ENCODE measurements at places on chromosomes 3 and 15.

DNA sequence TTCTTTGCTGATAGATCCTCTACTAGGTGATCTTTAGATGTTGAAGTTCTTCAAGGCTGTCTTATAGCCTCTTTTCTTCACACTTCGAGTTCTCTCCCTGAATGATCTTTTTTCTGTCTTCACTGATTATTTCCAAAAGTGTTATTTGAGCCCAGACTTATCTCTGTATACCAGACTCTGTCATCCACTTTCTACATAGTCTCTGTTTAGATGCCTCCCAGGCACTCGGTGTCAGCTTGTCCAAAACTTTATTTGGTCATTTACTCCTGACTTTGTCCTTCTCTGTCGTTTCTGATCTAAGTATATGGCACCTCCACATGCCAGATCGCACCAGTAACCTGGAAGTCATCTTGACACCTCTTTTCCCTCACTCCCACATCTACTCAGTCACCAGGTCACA, 27.6 kb downstream of the KLHL18 start:
- no peak for DNase-seq

DNA sequence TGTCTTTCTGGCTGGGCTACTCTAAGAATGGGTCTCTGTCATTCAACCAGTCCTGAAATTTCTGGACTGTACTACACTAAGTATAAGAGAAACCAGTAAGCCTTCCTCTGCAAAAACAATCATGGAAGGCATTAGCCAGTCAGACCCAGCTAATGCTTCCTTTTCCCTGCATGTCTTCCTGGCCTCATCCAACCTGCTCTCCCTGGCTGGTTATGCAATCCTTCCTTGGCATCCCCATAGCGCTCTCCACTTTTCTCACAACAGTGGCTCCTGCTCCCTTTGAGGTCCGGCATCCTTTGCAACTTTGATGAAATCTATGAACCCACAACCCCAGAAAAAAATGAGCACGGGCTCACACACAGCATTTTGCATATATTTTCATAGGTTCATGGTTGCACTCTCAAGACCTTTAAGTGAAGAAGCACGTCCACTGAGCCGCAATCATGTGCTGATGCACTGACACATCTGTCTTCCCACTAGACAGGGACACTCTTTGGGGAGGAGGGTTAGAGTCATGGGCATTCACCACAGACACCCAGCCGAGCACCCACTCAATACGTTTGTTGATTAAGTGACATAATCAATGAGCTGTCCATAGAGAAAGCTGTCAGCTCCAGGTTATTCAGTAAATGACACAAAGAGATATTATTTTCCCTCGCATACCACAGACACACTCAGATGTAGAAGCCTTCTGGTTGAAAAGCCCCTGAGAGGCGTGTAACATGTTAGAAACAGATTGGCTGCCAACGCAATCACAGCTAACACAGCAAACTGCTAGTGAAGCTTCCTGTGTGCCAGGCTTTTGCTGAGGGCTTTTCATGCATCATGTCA, 66.7 kb downstream of the PLD1 start:
- no peak for DNase-seq

- peak; percentile 1 for DNase-seq
Measured at GRCh38 chr3:82038556-82038955, 277.1 kb upstream of the GBE1 start.

- DNase-seq = no peak
Measured at GRCh38 chr15:74347757-74348250, 19.6 kb downstream of the CYP11A1 start.

DNA sequence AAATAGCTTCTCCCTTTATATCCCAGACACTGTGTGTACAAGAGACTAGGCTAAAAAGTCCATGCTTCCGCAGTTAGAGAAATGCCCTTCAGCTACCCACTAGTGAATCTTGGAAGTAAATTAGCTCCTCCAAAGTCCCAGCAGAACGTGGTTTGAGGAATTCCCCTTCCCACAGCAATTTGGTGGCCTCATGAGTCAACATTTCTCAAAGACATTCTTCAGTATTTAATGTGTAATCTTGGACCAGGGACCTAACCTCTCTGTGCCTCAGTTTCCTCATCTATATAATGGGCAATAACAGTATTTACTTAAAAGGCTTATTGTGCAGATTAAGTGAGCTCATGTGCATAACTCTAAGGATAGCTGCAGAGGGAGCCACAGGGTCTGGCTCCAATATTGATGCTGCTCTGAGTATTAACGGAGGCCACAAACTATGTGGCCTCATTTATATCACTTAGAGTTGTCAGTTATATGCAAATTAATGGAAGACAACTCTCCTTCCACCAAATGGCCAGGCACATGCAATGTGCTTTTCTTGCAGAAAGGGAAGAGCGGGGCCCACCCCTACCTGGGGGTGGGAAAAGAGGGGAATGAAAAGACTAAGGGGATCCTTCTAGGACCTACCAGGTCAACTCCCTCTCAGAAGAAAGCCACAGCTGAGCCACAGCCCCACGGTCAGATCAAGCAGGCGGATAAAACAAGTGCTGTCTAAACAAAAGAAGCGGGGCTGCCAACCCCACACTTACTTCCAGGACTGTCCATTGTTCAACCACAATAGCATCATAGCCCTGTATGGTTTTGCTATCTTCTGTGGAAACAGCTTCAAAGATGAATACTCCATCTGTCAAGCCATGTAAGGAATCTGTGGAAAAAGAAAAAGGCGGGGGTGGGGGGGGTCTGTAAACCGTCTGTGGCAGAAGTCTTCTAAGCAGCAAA, 92.4 kb downstream of the OXNAD1 start:
- no peak for DNase-seq

DNA sequence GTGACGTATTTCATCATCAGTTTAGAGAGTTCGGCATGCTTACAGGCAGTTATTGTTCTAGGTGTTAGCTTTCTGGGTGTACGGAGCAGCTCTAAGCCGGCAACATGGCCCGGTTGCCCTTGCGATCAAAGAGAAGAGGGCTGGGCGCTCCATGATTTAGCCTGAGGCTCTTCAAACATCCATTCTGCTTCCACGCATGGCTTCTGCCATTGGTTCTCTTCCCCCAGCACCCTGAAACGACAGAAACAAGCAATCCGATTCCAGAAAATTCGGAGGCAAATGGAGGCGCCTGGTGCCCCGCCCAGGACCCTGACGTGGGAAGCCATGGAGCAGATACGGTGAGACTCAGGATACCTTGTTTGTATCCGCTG, 574 bp downstream of the NGRN start:
- peak; percentile 62 for DNase-seq

DNA sequence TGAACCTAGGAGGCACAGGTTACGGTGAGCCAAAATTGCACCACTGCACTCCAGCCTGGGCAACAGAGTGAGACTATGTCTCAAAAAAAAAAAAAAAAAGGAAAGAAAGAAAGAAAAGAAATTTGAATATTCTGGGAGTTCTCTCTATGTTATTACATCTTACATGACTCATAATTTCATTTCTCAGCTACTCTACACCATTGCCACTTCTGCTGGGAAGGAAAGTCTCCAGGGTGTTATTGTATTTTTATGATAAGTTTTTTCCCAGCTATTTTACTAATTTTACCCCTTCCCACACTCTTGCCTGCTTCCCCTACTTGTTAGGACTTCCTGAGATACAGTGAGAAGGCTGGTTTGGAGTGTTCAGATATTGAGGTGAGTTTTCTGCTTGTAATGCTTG, 69.7 kb upstream of the UMPS start:
- DNase-seq = no peak

- DNase-seq = peak; percentile 6
Measured at GRCh38 chr15:51401872-51402517, 60.5 kb downstream of the GLDN start.

DNA sequence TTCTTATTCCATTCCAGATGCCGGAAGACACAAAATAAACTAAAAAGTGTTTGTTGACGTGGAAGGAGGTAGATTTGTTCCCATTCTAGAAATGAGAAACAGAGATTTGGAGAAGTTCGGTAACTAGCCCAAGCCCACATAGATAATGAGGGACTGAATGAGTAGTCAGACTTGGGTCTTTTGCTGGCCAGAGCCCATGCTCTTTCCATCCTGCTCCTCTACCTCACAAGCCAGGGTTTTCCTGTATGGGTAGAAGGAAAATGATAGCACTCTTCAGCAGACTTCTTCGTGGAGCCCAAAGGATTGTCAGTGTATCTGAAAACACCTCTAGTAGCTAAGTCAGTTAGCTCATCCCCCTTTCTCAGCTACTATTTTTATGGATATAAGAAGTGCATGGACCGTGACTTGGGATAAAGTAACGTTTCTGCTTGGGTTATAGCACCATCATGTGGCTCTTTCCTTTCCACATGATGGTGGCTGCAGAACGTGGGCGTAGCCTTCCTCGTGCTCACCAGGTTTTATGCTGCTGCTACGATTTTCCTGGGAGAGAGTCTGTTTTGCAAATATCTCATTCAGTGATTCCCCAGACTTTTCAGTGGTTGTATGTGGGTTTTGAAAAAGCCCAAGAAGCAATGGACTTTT, 84.6 kb downstream of the DGKG start:
- peak; percentile 8 for DNase-seq

DNA sequence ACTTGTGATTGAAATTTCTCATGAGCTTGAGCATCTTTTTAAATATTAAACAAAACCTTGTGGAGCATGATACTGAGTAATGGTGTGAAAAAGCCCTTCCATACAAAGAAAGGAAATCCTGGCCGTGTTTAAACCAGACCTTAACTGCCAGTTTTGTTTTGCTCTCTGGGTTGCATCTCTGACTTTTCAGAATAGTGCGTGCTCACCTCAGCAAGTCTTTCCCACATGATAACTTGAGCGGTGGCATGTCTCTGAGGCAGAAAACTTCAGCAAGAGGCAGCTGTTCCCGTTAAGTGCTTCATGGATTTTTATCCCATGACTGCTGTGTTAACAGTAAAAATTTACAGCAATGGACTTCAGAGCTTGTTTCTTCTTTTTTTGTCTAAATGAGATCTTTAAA, 393.3 kb downstream of the FEZF2 start:
- no peak for DNase-seq

GRCh38 chr15:52228921-52229320, 37.7 kb upstream of the GNB5 start:
- DNase-seq = no peak

- no peak for DNase-seq
Measured at GRCh38 chr15:101115393-101115785, 136.5 kb downstream of the CHSY1 start.

GRCh38 chr3:145911016-145911415, 250.0 kb downstream of the PLOD2 start:
- no peak for DNase-seq

GRCh38 chr15:79381593-79381992, 50.5 kb upstream of the MINAR1 start:
- DNase-seq = no peak

DNA sequence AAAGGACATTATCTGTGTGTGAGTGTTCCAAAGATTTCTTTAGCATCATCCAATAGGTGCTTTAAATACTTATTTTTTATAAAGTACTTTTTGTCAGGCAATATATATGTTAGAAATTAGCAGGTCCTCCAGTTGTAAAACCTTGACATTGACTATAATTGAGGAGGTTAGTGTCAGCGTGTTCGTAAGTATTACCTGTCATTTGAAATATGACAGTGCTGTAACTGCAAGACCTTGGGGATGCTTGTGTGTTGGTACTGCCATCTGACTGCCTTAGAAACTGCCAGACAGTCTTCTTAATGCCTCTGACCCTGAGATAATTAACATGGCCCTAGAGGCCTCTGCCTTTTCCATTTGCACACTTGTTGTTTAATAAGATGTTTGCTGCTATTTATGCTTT, 170.7 kb downstream of the NAALADL2 start:
- no peak for DNase-seq

- DNase-seq = no peak
Measured at GRCh38 chr3:194255252-194256039, 95.7 kb downstream of the CPN2 start.

GRCh38 chr3:88912294-88912877, 195.0 kb upstream of the EPHA3 start:
- no peak for DNase-seq

- no peak for DNase-seq
Measured at GRCh38 chr3:189572249-189572648, 58.9 kb upstream of the TP63 start.

DNA sequence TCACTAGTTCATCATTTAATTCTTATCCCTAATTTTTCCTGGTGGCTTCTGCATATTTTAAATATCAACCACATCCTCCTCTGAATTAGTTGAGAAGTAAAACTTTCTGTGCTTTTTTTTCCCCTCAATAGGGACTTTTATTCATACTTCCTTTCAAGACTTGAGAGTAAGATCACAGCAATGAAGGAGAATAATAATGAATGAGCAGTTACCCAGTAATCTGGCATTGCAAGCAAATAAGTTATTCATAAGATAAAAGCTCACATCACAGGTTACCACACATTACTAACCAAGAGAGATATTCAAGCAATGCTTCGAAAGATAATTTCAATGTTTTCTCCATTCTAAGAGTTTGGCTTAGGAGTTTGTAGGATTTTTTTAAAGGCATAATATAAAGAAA, 50.3 kb downstream of the BTLA start:
- no peak for DNase-seq

Data from NCI-H1092 treated with DMSO at 0.1 percent for 48 hours (cell line).